Fibroblast of skin of abdomen (primary cell): ENCODE measurements at places on chromosomes 12 and 14.
A peak's percentile ranks its signal among the peaks of the same experiment; 100 is the strongest.

DNA sequence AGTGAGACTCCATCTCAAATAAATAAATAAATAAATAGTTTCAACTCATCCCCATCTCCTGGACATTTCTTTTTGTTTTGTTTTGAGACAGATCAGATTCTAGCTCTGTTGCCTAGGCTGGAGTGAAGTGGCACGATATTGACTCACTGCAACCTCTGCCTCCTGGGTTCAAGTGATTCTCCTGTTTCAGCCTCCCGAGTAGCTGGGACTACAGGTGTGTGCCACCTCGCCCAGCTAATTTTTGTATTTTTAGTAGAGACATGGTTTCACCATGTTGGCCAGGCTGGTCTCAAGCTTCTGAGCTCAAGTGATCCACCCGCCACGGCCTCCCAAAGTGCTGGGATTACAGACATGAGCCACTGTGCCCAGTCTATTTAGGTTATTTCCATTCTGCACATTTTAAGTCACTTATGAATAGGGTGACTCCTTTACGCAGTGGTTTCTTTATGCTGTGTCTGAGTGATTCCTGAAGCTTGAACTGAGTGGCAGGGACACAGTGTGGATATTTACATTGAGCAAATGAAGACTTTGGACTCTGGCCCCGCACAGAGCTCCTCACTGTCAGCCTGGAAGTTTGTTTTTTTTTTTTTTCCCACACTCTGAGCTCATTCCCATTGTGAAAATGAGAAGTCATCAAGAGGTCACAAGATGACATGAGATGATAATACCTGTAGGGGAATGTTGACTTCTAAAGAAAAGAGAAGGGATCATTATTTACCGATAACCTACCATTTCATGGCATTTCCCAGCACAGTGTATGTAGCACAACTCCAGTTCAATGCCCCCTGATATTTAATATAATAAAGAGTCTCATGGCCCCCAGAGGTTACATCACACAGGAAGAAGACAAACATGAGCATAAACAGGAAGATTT lies 72.6 kb downstream of the TBX3 start:
- no peak for DNase-seq

- DNase-seq: no peak
These were observed 129.3 kb upstream of the SSTR1 start for GRCh38 chr14:38078393-38078792.

- DNase-seq: peak; percentile 87
These were observed 193.9 kb downstream of the BCAT1 start for GRCh38 chr12:24754690-24755638.

GRCh38 chr12:93225094-93225493 lies 152.6 kb upstream of the NUDT4 start:
- no peak for DNase-seq

DNA sequence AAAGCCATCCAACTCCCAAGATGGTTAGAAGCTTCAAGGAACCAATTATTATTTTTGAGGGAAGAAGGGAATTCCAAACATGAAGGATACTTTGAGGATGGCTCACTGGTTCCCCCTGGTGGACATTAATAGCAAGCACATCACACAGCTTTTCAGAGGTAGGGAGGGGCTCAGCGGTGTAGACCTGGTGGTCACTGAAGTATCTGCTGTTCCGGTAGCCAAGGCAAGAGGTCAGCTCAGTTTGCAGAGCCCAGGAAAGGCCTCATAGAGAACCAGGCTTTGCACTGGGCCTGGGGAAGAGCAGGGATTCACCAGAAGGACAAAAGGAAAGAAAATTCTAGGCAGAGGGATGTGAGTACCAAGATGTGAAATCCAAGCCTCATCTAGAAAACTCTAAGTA lies 118.7 kb downstream of the KSR2 start:
- peak; percentile 56 for DNase-seq

DNA sequence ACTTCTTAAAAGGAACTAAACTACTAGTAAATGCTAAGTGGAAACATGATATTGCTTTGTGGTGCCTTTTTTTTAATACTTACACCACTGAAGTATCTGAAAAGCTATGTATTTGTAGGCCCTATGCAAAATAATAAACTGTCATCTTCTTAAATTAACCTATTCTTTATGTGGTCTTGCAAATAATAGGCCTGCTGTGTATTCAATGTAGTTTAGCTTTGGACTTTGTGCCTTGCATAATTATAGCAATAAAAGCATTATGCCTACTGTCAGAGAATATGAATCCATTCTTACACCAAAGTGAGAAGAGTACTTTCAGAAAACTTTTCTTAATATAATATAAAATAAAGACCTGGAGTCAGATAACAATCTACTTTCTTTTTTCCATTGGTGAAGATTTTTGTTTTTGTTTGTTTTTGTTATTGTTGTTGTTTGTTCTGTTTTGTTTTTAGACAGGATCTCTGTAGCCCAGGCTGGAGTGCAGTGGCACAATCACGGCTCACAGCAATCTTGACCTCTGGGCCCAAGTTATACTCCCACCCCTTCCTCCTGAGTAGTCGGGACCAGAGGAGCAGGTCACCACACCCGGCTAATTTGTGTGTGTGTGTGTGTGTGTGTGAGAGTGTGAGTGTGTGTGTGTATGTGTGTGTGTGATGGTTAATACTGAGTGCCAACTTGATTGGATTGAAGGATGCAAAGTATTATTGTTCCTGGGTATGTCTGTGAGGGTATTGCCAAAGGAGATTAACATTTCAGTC lies 213.8 kb downstream of the SLC6A15 start:
- DNase-seq: no peak

DNA sequence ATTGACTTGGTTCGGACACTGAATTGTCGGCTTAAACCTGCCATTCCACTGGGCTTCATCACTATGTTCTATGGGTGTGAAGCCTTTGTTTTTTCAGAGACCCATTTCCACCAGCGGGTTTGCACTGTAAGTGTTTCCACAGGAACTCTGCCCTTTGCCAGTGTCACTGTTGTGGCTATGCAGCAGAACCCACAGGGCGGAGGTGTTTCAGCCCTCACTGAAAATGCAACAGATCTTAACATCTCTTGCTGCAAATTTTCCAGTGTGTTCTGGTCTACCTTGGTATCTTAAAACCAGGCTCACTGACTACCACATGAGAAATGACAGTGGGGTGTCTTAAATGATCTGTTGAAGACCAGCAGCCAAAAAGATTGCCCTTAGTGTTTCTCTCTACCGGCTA lies 21.1 kb downstream of the PRKCH start:
- no peak for DNase-seq

- DNase-seq: peak; percentile 12
These were observed 112.0 kb downstream of the ANO6 start for GRCh38 chr12:45327823-45328383.

DNA sequence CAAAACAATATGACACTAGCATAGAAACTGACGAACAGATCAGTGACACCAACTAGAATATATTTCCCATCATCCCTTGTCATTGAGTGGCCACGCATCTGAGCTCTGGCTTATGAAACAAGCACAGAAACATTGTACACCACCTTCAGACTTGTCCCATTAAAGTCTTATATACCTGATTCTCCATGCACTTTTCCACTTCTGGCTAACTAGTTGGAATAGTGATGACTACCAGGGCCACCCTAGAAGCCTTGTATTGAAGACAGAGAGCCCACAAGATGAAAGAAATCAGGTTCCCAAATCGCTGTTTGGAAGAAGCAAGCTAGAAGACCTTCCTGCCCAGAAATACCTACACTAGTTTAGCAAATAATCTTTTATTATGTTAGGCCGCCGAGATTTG lies 99.7 kb upstream of the PPM1H start:
- DNase-seq: no peak

DNA sequence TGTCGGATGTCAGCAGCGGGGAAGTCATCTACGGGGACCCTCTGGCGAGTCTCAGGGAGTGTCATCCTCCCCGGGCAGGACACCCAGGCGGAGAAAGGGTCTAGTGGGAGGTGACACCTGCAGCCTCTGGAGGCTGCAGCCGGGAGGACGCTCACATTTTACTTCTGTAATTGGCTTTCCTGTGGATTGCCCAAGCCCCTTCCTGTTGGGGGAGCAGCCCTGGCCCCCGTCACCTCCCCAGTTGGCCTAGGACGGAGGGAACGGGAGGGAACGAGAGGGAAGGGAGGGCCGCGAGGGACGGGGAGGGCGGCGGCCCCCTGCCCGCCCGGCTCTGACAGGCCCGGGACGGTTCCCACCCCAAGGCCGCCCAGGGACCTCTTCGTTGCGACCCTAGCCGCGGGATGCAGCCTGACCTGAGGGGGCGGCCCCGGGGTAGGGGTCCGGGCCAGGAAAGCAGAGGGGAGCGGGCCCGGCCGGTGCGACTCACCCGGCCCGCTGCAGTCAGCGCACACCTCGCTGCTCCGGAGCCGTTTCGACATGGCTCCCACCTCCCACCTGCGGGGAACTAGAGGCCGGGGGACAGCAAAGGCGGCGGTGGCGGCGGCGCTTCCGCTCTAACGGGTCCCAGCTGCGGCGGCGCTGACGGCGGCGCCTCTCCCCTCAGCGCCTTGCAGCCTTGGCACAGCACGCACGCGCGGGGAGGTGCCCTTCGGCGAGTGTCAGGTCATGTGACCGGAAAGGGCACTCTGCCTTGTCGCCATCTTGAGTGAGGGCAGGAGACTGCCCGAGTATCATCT lies at the start of gene GIT2:
GIT2 (minus strand) TSS at position 683 of the 797 bp plus-strand sequence; CDS start at position 539, 144 bp downstream.
- peak; percentile 90 for DNase-seq

- DNase-seq: no peak
These were observed 14.5 kb downstream of the RNASE3 start for GRCh38 chr14:20905676-20906075.

DNA sequence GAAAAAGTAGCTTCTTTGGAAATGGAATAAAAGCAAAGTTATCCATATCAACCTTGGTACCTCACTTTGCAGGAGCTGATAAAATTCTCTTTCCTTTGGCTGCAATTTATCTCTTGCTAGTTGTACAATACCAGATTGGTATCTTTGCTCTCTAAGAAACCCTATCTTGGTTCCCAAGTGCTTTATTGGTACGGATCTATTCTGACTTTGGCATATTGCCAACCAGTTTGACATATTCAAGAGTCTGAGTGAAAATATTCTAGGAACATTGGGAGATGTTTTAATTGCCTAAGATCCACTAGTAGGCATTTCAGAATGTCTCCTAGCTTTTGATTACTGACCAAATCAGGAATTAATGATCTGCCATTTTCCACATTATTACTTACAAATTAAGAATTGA lies 167.2 kb upstream of the ATP2B1 start:
- DNase-seq: no peak

DNA sequence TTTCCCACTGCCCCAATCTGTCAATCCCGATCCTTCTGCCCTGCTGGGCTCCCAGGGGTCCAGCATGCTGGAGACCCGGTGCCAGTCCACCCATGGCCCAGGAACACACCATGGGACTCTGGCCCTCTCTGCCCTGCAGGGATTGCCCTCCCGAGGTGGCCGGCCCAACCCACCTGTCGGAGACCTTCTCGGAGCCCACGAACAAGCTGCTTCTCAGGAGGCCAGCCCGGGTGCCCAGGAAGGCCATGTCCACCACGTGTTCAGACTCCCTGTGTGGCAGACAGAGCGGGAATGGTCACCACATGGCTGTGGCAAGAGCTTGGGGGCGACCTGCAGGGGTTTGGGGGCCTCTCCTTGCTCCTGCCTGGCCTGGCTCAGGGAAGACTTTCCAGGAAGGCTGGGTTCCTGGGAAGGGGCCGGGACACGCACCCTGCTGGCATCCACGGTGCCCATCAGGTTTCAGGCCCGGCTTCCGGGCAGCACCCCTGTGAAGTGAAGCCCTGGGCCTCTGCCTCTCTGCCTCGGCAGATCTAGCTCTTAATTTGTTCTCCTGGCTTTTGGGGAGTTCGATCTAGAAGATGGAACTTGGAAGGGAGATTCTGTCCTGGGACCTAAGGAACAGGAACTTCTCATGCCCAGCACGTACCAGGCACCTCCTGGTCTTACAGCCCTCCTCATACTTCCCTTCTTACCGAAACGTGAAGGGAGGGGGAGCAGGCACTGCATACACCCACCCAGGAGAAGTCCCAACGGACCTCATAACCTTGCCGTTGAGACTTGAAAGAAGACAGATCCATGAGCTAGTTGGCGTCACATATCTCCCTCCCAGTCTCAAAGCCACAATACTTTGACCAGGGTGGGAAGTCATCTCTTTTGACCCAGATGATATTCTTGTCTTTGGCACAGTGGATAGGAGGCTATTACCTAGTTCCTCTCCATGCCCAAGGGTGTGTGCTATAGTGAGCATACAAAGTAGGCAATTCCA lies 26.3 kb downstream of the LRTM2 start:
- no peak for DNase-seq

DNA sequence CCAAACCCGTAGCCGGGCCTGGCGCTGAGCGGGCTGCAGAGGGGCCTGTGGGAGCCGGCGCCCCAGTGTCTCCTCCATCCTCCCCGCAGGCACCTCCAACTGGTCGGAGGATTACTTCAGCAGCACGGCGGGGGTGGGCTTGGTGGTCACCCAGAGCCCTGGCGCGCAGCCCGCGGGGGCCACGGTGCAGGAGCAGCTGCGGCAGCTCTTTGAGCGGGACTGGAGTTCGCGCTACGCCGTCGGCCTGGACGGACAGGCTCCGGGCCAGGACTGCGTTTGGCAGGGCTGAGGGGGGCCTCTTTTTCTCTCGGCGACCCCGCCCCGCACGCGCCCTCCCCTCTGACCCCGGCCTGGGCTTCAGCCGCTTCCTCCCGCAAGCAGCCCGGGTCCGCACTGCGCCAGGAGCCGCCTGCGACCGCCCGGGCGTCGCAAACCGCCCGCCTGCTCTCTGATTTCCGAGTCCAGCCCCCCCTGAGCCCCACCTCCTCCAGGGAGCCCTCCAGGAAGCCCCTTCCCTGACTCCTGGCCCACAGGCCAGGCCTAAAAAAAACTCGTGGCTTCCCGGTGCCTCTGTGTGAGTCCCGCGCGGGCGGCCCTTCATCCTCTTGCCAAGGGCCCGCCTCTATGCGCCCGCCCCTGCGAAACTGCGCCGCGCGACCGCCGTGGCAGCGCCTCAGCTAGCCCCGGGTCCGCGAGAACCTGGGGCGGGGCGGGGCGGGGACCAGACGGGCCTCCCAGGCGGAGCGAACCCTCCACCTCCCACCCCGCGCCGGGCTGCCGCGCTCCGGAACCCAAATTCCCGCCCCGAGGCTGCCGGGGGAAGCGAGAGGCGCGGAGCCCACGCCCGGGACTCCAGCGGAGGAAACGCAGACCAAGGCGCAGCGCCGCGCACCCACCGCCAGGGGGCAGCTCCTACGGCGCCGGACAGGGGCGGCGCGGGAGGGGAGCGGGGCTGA lies 8.3 kb downstream of the PLD4 start:
- peak; percentile 86 for DNase-seq

GRCh38 chr14:105748204-105748578 lies 221.8 kb downstream of the TMEM121 start:
- no peak for DNase-seq

DNA sequence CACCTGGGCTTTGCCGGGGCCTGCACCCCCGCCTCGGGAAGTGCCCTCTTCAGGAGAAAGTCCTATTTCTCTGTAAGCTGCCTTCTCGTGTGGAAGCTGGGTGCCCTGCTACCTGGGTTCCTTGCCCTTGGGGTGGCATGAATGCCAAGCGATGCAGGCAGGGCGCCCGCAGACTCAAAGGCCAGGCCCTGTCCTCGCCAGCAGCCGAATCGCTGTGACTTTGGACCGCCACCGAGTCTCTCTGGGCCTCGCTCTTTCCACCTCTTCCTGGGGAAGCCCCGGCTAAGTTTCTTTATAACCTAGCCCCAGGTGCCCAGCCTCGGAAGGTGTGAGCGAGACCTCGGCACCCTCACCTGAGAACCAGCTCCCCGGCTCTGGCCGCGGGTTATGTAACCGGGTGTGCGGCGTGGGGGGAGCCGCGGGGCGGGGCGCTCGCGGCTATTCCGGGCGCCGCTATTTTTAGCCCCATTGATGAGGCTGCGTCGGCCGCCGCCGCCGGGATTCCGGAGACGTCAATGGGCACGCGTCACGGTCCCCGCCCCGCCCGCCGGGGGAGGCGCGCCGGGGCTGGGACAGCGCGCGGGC lies 14.6 kb upstream of the NR4A1 start:
- peak; percentile 80 for DNase-seq

- no peak for DNase-seq
These were observed 42.8 kb upstream of the TRAF3 start for GRCh38 chr14:102734436-102734835.
